ENCODE measurements at places on chromosomes 2 and 18.
A peak's percentile ranks its signal among the peaks of the same experiment; 100 is the strongest.

DNA sequence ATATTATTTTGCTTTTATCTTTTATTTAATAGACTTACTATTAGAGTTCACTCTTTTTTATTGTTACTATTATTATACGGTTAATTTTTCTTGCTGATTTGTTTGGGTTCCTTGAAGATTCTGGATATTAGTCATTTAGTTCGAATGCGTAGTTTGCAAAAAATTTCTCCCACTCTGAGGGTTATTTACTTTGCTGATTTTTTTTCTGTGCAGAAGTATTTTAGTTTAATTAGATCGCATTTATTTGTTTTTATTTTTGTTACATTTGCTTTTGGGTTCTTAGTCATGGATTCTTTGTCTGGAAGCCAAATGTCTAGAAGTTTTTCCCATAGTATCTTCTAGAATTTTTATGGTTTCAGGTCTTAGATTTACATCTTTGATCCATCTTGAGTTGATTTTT, 585.2 kb downstream of the CPS1 start:
- no peak for DNase-seq

DNA sequence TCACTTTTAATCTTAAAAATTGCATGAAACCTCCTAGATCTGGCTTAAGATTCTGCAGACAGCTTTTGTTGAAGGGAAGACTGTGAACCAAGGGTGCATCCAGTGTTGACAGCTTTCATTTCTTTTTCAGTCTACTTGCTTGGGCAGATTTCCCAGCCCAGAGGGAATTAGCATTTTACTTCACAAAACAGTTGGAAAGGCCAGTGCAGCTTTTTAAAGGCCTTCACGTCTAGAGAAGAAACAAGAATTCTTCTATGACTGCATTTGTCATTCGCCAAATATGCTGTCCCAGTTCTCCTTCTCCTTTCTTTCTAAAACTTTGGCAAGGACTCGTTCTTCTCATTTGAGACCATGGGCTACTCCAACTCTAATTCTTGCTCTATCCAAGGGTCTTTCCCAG, 17.4 kb downstream of the NTSR2 start:
- no peak for DNase-seq

GRCh38 chr2:72154386-72154975, 6.8 kb upstream of the CYP26B1 start:
- no peak for DNase-seq

DNA sequence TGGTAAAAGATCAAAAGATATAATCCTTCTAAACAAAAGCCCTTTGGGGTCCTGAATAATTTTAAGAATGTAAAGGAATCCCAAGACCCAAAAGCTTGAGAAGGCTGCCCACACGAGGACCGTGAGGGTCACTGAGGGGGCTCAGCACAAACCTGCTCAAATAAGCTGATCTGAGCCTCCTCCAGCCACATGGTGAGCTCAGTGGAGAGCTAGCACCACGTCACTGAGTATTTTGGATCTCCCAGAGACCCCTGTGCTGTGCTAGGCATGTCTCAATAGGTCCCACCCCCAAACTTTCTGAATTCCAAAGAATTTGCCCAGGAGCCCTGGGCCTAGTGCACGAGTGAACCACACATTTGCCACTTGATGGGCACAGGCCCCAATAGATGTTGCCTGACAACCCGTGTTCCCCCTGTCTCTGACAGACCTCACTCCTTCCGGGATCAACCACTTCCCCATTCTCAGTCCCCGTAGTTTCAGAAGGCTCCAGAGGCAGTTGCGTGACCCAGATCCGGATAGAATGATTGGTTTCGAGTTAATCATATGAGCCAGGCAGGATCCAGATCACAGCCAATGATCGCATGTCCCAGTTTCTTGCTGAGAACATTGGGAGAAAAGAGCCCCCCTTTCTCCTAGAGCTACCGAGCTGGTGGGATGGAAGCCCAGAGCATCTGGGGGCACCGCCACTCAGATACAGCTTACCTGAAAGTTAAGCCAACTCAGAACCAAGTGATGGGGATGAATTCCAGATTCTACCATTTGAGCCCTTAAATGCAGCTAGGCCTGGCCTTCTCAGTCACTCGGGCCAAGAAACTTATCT, 203.8 kb downstream of the TNS1 start:
- DNase-seq: no peak

DNA sequence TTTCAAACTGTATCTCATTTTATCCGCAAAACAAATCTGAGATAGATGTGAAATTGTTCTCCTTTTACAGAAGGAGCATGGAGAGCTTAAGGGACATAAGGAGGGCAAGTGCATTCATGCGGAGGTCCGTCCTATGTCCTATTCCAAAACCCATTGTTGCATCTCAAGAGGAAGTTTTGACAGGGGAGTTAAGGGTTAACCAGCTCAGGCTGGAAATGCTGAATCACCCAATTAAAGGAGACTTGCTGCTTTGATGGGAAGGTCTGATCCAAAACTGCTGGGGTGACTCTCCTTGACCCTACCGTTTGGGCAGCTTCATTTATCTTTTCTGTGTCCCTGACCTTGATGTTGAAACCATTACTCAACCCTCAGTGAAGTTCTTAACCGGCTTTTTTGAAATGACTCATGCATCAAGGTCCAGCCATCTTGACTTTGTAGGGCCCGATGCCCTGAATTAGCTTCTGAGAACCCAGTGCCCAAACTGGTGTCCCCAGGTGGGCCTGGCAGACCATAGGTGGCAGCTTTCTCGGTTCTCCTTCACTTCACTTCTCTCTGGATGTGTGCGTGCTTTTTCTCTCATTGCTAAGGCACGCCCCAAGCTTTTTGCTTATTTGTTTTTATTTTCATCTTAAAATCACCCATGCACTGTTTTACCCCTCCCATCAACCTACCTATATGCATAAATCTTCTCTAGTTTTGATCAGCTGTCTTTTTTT, 15.9 kb upstream of the TXNDC2 start:
- no peak for DNase-seq

- DNase-seq: no peak
These were observed 73.9 kb upstream of the NFATC1 start for GRCh38 chr18:79321625-79322405.

GRCh38 chr18:47470941-47471340, 219.5 kb upstream of the SKOR2 start:
- no peak for DNase-seq

GRCh38 chr2:134581877-134582546, 136.8 kb downstream of the TMEM163 start:
- no peak for DNase-seq

- no peak for DNase-seq
These were observed 376.6 kb downstream of the EIPR1 start for GRCh38 chr2:3000968-3001367.

- DNase-seq: no peak
These were observed 88.9 kb downstream of the ITGA4 start for GRCh38 chr2:181546086-181546485.

DNA sequence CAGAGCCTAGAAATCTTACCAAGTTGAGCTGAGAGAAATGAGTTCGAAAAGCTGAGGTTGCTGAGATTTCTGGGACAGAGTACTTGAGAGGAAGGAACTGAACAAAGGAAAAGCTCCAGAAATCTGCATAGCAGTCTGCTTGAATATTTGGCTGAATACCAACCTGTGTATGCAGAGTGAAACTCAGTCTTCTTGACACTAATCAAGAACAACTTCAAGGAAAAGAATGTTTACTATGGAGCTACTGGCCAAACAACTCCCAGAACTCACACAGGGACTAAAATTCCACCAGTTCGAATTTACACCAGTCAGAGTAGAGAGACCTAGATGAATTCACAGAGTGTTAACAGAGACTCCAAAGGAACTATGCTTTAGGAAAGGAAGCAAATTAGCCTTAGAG, 66.5 kb downstream of the USP37 start:
- DNase-seq: no peak

GRCh38 chr2:120481446-120482194, 135.7 kb downstream of the INHBB start:
- DNase-seq: no peak

DNA sequence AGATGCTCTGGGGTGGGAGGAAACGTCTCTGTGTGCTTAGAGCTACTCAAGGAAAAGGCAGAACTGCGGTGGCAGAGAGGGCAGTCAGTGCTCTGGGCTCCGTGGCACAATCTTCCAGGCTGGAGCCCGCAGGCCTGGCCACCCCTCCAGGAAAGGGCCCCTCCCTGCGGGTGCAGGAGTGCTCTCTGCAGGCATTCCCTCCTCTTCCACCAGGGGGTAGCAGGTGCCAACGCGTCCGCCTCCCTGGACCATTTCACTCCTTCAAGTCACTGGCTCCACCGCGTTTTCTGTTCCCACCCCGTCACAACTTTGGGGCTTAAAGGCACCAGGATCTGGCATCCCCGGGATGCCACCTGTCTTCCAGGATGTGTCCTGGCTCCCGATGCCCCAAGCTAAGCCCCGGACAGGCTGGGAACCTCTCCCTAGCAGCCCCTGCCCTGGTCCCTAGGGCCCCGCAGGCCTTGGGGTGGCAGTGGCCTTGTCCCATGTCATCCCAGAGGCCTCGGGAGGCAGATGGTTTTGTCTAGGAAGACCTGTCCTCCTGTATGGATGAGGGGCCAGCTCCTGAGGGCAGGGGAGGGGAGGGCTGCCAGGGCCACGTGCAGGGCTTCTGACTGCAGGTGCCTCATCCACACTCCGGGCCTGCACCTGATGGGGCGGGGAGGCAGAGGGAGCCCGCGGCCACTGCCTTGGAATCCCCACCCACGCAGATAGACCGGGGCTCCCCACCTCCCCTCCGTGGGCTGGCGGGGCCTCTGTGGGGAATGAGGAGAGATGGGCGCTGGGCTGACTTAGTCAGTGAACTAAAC, 26.4 kb downstream of the KCNIP3 start:
- no peak for DNase-seq

GRCh38 chr18:29041976-29042375, 865.0 kb upstream of the CDH2 start:
- no peak for DNase-seq

DNA sequence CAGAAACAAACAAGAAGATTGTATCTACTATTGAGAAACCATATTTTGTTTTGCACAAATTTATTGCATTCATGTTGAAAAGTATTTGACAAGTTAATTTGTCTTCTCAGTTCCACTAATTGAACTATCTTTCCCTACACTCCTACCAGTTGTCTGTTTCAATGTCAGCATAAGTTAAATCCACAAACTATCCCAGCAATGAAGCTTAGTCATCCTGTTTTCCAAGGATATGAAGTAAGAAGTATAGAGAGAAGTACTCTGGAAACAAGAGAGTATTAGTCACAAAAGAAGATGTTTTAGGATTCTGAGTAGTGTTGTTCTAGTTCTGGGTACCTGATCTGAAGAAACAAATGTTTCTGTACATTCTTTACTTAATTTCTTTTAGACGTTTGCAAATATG, 261.6 kb upstream of the ZNF804A start:
- DNase-seq: no peak

DNA sequence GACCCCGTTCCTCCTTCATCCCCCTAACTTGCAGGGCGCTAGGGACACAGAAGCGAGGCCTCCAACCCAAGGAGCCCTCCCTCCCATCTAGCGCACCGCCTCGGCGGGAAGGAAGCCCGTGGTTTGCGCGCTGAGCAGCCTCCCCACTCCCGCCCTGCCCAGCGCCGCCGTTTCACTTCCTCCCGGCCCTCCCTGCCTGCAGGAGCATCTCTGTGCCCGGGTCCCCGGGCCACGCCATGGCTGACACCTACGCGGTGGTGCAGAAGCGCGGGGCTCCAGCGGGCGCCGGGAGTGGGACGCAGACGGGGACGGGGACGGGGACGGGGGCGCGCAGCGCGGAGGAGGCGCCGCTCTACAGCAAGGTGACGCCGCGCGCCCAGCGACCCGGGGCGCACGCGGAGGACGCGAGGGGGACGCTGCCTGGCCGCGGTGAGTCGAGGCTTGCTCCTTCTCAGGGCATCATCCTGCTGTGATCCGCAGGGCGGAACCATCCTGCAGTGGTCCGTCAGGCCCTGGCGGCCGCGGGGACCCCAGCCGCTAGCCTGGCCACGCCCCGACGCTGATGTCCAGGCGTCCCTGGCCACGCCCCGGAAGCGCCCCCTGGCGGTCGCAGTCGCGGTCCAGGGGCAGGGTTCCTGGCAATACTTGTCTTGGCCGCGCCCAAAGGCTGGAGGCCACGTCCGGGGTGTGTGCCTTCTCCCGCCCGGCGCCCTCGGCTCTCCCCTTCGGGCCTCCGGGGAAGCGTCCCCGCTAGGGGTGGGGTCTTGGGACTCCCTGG, 16.4 kb downstream of the PTPN18 start:
- peak; percentile 42 for DNase-seq

DNA sequence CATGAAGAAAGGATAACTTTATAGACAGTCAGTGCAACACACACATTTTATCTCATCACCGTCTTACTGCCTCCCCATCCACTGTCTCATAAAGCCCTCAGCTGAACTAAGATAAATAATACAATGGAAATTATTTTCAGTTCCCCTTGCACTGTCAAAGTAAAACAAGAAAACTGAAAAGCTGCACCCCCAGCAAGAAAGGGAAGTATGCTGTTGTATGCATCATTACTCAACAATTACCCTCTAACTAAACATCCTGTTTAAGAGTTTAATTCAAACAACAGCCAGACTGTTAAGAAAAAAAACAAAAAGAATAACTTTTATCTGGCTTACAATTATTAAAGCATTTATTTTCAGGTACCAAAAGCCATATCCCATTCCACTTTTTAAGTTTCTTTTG, 25.0 kb downstream of the MPPE1 start:
- no peak for DNase-seq

GRCh38 chr18:10560452-10561045, 34.7 kb downstream of the NAPG start:
- DNase-seq: peak; percentile 17

- DNase-seq: no peak
These were observed 18.9 kb downstream of the STEAP3 start for GRCh38 chr2:119242276-119243119.

DNA sequence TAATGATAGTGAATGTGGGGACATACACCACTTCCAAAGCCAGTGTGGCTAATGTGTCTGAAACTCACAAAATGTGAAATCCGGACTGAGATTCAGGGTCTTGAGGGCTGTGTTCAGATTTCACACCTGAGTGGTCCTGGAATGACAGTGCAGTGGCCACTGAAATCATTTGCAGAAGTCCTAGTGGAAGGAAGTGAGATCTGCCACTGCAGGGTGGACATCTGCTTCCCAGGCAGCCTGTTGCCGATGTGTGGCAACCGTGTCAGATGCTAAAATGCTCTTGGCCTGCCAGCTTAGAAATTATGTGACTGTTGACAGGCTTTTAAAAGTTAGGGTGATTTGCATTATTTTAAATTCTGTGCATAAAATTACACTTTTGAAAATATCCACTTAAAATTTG, 77.8 kb upstream of the TMEM200C start:
- no peak for DNase-seq

- DNase-seq: no peak
These were observed 14.9 kb upstream of the E2F6 start for GRCh38 chr2:11480859-11481258.

Data from stimulated activated CD4-positive, alpha-beta T cell treated with anti-CD3 and anti-CD28 coated beads, Interleukin-2, amount 100 ng/mL, for 4 hours (primary cell).